ENCODE measurements at places on chromosomes 2 and 18.

GRCh38 chr2:219642069-219642454 lies 14.6 kb downstream of the SLC4A3 start:
- DNase-seq = no peak

DNA sequence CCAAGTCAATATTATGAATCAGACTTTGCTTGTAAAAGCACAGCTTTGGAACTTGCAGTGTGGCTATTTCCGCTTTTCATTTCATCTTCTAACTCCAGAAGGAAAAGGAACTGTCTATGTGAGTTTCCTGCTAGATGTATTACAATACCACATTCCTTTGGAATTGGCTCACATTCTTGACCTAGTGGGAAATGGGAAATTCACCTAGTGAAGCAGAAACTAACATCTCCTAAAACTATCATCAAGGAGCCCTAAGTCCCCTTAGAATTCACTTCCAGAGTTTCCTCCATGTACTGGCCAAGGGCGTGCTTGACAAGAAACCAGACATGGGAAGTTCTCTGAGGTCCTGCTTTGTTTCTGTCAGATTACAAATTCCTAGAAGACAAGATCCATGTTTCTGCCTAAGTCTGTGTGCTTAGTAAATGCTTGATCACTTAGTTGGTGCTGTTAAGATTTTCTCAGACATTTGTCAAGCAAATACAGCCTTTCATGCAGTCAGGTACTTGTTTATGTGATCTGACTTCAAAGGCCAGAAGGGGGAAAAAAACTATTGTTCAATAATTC lies 275.7 kb upstream of the FN1 start:
- DNase-seq = no peak

- DNase-seq = no peak
Observed at GRCh38 chr2:18402-19271, 27.7 kb downstream of the FAM110C start.

GRCh38 chr2:172790404-172790803 lies 54.8 kb downstream of the RAPGEF4 start:
- DNase-seq = no peak
